ENCODE measurements at places on chromosomes 13 and 19.
A peak's percentile ranks its signal among the peaks of the same experiment; 100 is the strongest.

DNA sequence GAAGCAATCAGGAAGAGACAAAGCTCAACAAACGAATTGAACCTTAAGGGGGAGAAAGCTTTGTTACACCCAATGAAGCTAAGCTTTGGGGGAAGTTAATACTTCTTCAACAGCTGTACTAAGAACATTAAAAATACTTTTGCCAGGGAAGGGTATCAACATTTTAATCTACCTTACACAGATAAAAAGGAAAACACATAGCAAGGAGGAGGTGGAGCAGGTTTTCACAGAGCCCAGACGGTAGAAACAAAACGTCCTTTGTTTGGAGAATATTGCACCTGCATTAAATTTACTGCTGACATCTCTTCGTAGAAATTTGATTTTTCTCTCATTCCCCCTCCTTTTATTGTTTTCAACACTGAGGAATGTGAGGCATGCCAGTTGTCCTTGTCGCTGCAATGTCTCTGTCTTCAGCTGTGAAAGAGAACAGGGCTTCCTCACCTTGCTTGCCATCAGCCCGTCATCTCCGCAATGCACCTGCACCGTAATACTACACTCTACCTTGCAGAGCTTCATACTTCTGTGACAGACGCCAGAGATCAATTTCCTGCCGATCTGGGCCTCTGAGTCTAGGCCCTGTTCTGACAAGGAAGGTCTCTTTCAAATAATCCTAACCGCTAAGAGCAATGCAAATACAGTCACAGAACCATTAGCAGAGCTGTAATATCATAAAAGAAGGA lies 270.8 kb downstream of the SPRY2 start:
- DNase-seq = no peak

- DNase-seq = no peak
Measured at GRCh38 chr19:6935069-6935468, 47.7 kb downstream of the ADGRE1 start.

DNA sequence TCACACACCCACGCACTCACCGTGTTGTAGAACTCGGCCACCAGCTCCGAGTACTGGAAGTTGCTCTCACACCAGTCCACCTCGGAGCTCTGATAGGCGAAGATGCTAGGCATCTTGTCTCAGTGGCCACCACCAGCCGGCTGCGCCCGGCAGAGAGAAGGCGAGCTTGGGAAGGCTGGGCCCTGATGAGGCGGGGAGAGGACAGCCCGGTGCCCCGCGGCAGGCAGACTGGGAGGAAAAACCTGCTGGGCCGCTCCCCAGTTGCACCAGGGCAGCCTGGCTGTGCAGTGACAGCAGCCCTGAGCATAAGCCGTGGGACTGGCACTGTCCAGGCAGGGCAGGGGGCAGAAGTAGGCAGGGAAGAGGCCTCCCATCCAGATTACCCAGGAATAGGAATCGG lies at the start of gene ACER1:
ACER1 (minus strand) TSS at position 174 of the 400 bp plus-strand sequence; CDS start at position 113, 61 bp downstream.
- no peak for DNase-seq

- DNase-seq = no peak
Measured at GRCh38 chr13:49063497-49063896, 87.8 kb downstream of the FNDC3A start.

DNA sequence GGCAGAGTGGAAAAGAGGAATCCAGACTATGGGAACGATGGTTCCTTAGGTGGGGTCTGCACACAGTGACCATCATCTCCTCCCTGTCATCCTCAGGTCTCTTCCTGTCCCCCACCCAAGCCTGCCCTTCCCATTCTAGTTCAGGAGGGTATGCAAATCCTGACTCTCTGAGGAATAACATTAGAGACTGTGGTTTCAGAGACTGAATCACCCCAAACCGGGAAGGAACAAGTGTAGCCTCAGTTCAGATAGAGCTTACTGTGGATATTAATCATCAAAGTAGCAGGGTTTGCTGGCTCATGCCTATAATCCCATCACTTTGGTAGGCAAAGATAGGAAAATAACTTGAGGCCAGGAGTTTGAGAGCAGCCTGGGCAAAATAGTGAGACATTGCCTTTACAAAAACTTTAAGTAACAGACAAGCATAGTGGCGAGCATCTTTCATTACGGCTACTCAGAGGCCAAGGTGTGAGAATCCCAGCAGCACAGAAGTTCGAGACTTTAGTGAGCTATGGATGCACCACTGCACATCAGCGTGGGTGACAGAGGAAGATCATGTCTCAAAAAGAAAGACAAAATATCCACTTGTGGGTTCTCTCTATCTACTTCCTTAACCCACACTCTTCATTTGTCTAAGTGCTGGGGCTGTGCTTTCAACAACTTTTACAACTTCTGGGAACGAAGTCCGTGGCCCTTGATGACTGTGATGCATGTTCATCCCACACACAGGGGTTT lies 19.3 kb upstream of the LGALS13 start:
- no peak for DNase-seq

DNA sequence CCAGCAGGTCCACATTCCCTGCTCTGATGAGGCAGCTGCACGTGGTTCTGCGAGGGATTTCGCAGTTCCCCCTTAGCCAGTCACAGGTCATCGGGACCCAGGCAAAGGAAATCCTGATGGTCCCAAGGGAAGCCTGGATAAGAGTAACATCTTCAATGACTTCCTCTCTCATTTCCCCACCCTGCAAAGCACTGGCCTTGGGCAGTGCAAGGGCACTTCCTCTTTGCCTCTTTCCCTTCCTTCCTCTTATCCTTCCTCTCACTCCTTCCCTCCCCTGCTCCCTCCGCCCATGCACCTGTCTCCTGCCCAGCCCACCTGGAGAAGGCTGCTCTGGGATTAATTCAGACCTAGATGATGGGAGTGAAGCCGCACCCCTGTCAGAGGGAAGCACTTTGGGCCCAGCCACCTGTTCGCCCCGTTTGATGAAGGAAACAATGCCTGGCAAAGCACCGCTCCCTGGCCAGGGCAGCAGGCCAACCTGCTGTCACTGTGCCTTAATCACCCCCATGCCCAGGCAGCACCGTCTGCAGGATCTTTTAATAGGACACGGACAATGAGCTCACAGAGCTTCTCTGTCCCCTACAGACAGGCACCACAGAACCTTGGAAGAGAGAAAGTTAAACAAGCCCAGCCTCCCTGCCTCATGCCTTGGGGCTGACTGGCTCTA lies 113.5 kb upstream of the PABPC3 start:
- DNase-seq = no peak

- DNase-seq = peak; percentile 6
Measured at GRCh38 chr19:5369962-5370367, 29.4 kb upstream of the PTPRS start.

GRCh38 chr13:106061781-106062180 lies 473.7 kb downstream of the EFNB2 start:
- DNase-seq = no peak

DNA sequence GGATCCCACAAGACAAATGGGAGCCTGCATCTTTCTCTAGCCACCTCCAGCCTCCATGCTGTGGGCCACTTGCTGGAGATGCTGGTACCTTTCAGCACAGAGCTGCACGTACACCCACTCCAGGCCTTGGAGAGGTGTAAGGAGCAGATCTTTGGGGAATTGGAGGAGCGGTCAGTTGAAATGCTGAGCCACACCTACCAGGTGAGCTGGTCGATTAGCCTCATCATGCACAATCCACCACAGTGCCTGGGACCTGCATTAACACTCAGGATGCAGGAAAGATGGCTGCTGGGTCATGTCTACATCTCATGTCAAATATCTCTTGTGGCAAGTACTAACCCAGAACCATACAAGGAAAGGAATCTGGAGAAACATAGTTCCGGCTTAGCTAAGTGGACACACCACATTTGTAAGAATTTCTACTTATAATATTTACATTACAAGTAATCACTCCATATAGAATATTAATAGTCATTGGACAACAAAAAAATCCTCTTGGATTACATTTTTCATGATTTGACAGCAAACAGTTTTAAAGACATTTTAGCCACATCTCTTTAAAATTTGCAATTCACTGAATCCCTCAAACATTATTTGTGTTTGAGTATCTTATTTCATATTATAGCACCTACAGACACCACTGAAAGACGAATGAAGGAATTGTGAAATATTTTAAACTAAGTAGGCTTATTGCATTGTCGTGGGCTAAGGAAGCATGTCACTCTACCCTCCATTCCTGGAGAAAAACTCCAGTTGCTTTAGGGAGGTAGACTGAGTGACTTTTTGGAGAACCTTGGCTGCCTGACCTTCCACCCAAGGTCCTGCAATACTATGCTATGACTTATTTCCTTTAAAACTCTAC lies 21.8 kb upstream of the MBNL2 start:
- no peak for DNase-seq

DNA sequence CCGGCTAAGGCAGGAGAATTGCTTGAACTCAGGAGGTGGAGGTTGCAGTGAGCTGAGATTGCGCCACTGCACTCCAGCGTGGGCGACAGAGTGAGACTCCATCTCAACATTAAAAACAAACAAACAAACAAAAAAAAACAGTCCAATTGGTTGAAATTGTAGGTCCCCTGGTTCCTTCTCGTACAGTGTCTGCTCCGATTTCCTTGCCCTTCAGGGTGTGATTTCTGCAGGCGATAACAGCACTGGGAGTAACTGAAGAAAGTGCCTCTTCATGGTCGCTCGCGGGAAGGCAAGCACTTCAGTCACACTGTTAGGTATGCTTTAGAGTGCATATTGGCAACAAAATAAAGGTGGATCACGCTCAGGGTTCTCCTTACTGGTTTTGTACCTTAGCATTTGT lies 39.7 kb downstream of the TPT1 start:
- no peak for DNase-seq

- DNase-seq = no peak
Measured at GRCh38 chr13:97911311-97912138, 42.0 kb upstream of the IPO5 start.

- DNase-seq = no peak
Measured at GRCh38 chr13:33328701-33329100, 43.1 kb upstream of the STARD13 start.

- no peak for DNase-seq
Measured at GRCh38 chr13:101499406-101499805, 46.9 kb downstream of the ITGBL1 start.

- no peak for DNase-seq
Measured at GRCh38 chr13:67557118-67557517, 327.0 kb upstream of the PCDH9 start.

GRCh38 chr19:49590971-49591730 lies at the start of gene PRR12:
TSS of gene PRR12 (plus strand) at chr19:49591182. CDS start at chr19:49591655, 473 bp downstream.
- DNase-seq = peak; percentile 74

DNA sequence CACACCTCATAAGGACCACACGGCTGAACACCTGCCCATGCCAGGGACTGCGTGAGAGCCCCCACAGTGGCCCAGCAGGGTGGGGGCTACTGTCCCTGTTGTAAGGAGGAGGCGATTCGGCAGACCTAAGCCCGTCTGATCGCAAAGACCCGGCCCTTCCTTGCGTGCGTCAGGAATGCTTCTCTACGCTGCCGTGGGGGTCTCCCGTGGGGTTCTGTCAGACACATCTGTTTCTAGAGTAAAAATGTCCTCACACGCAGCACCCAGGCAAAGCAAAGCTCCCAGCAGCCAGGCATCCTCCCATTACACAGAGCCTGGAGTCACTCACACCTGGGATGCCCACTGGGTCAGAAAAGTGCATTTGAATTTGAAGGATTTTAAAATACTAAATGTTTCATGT lies 147.7 kb upstream of the SOX1 start:
- no peak for DNase-seq

GRCh38 chr13:58463841-58464240 lies 832.3 kb downstream of the PCDH17 start:
- no peak for DNase-seq

DNA sequence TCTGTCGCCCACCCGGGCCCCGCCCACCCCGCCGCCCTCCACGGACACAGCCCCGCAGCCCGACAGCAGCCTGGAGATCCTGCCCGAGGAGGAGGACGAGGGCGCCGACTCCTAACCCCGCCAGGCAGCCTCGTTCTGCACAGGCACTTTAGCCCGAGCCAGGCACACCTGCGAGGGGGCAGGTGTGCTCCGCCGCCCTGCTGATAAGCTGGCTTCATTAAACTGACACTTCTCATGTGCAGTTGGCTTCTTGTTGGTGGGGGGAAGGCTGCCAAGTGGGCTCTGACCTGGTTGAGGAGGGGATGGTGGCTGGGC lies 8.2 kb downstream of the IL4I1 start:
- DNase-seq = no peak

- no peak for DNase-seq
Measured at GRCh38 chr13:46202966-46203365, 8.8 kb upstream of the LRRC63 start.

DNA sequence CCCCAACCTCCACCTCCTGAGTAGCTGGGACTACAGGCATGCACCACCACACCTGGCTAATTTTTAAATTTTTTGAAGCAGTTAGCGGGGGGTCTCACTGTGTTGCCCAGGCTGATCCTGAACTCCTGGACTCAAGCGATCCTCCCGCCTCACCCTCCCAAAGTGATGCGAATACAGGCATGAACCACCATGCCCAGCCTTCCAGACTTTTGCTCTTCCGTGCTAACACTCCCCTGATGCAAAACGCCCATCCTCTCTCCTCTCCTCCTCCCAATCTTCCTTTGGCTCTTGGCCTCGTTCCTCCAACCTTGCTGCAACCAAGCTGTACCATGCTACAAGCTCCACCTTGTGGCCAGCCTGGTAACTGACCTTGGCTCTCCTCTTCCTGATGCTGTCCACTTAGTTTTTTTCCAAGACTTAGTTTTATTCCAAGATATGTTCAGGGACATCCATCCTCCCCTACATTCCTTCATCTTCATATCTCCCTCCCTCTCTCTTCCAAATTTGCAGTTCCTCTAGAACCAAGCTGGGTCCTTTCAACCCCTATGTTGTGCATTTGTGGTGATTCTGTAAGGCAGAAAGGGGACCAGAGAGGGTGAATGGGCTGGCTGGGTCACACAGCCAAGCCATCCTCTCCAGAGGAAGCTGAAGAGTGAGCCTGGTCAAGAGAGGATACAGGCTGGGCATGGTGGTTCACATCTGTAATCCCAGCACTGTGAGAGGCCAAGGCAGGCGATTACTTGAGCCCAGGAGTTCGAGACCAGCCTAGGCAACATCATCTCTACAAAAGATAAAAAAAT lies 32.8 kb downstream of the TINCR start:
- no peak for DNase-seq

GRCh38 chr13:98155475-98156109 lies 12.7 kb downstream of the FARP1 start:
- DNase-seq = no peak

DNA sequence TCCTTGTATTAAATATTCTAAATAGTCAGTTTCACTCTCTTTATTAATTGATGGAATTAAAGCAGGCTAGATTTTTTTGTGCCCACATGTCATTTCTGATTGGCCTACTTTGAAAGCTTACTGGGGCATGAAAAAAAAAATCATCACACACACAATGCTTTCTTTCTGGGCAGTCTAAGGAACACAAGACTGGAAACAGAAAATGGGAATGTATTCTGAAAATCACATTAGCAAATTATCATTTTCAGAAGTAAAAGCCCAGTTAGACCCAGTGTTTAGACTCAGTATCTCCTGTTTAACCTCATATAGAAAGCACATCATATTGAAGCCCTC lies 339.4 kb downstream of the SPRY2 start:
- no peak for DNase-seq

- DNase-seq = no peak
Measured at GRCh38 chr13:28447989-28448388, 46.9 kb downstream of the FLT1 start.

GRCh38 chr13:31046711-31047279 lies 114.3 kb downstream of the TEX26 start:
- no peak for DNase-seq

- no peak for DNase-seq
Measured at GRCh38 chr19:48509467-48510194, 2.0 kb downstream of the LMTK3 start.

- no peak for DNase-seq
Measured at GRCh38 chr13:32038343-32038742, 6.8 kb downstream of the FRY start.

All from naive B cell (primary cell).